T-cell (primary cell): ENCODE measurements at places on chromosomes 16 and 17.

DNA sequence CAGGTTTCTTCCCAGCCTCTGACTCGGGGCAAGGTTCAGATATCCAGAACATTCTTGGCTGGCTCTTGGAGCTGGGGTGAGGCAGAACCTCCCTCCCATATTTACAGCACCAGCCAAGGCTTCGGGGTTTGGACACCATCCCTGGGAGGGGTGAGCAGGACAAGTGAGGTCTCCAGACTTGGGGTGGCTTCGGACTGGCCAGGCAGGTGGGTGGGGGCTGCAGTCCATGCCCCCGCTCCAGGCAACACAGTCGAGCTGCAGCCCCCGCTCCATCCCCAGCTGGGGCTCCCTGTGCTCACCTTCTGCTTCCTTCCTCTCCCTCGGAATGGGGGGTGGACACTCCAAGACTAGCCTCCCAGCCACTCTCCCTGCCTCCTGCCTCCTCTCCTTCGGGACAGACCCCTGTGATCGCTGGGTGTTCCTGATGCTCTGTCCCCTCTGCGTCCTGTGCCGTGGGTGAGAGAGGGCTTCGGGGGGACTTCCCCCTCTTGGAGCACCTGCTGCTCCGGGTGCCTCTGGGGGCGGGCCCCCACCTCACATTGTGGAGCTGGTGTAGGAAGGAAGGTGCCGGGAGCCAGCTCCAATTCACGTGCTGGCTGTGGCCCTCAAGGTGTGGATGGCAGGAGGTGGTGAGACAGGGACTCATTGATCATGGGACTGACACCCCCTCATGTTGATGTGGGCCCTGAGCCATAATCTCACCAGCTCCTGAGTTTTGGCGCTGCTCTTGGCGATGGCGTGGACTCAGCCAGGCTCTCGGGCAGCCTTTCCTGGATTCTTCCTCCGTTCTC, 189.2 kb downstream of the SEC14L1 start:
- no peak for DNase-seq

GRCh38 chr16:72938795-72939164, 109.1 kb downstream of the ZFHX3 start:
- DNase-seq, result no peak

DNA sequence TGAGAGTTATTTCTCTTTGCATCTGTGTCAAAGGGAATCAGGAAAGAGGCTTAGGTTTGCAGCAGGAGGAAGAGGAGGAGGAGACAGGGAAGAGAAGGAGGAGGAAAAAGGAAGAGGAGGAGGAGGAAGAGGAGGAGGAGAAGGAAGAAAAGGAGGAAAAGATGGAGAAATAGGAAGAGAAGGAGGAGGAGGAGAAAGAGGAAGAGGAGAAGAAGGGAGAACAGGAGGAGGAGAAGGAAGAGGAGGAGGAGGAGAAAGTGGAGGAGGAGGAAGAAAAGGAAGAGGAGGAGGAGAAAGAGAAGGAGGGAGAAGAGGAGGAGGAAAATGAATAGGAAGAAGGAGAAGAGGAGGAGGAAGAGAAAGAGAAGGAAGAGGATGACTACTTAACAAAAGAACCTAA, 459.1 kb downstream of the GRIN2A start:
- no peak for DNase-seq

DNA sequence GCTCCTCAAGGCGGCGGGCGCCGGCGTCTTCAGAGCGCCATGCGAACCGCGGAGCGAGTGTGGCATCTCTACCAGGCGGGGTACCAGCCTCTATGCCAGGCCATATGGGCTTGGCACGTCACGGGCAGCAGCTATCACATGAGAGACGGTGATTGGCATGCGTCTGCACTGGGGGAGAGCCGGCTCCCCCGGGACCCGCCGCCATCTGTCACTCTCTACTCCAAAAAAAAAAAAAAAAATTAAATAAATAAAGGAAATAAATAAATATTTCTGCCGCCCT, at the start of gene NEUROD2:
TSS of gene NEUROD2 (minus strand) at position 70 of the 280 bp plus-strand sequence. CDS start 1,321 bp downstream, outside the sequence.
- DNase-seq, result no peak

DNA sequence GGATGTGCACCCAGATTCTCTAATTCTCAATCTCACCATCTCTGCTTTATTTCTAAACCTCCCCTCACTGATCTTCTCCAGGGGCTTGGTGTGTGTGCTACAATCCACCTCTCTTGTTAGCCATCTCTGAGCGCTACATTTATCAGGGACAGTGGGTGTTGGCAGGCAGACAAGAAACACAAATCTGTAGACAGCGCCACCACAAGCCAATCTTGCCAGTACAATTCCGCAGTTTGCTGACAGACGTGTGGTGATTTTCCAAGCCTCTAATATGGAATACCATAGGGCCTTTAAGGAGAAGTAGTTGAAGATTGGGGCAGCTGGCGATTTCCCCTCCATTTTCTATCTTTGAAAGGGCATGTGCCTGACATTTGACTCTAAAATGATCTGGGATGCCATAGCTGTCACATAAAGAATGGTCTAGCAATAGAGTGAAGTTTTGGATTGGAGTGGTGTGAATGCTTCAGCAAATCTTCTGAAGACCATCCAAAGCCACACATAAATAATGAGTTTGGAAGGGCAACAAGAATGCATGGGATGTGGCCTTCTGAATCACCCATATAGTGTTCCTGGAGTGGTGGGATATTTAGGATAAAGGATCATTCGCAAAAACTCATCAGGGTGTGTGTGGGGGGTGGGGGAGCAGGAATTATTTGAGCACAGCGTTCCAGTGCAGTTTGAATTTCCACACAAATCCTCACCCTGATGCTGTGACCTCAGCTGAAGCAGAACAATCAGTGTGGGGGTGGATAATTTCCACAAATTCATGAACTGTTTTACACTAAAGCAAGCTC, 12.0 kb upstream of the ANKFN1 start:
- DNase-seq, result no peak

DNA sequence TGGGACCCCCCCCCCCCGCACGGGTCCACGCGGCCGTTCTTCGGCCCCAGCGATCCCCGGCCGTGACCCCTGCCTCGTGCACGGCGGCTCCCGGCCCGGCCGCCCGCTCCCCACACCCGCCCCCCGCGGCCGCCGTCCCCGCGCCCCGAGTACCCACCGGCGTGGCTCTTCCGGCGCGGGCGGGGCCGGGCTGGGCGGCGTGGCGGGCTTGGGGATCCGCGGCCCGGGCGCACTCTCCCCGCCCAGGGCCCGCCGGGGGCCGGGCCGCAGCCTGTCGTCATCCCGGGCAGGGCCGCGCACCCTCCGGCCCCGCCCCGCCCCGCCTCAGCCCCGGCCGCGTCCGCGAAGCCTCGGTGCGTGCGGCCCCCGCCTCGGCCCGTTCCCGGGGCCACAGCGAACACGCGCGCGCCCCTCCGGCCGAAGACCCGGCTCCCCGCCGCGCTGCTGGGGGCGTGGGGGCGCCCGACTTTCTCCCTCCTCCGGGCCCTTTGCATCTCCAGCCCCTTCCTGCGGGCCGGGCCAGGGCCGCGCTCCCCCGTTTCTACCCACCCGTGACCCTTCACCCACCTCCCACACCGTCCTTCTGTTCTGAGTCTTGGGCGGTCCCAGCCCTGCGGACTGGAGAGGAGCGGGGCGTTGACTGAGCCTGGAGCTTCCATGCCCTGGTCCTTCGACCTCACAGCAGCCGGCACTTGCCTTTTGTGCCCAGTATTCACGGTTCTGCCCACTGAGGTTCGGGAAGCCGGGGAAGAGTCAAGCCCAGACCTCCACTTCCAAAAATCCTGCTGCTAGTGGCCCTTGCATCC, 840 bp downstream of the MYO1C start:
- DNase-seq, result no peak
